ENCODE measurements at places on chromosomes 3 and 15. TPM values are rescaled to one million over a fixed set of nuclear protein-coding genes. Genes with fewer than 3 reads are reported as not detected.

DNA sequence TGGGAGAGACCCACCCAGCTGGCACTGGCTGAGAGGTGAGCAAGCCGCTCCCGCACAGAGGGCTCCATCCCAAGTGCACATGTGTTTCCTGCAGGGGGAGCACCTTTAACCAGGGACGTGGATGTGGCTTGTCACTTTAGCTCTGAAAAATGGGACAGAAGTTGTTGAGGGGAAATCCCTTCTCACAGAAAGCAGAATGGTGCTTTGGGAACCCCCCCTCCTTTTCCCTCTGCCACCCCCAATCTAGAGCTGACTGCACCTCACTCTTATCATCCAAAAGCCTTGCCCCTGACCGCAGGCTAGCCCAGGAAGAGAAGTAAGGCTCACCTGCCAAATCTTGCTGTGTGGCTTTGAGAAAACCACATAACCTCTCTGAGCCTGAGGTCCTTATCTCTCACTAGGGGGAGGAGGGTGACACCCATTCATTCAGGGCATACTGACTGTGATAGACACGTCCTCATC lies 77.9 kb downstream of the RPN1 start:
- H3K36me3 ChIP-seq = no peaks in the 10 kb centered on the region
- peaks cover 16% of the 10 kb centered on the region for H3K4me1 ChIP-seq
- H3K27me3 ChIP-seq = no peaks in the 10 kb centered on the region
- no peak overlapping the region for H3K27ac ChIP-seq
- H3K4me3 ChIP-seq = no peak overlapping the region

- no peaks in the 10 kb centered on the region for H3K4me1 ChIP-seq
- no peak overlapping the region for H3K4me3 ChIP-seq
- no peaks in the 10 kb centered on the region for H3K27me3 ChIP-seq
- no peaks in the 10 kb centered on the region for H3K36me3 ChIP-seq
Measured at GRCh38 chr15:75148280-75148679, 53.4 kb upstream of the C15orf39 start.

The MLH1 gene
- total RNA-seq = 73.2 TPM

GRCh38 chr3:40377822-40378221 lies 9.2 kb upstream of the ENTPD3 start:
- H3K4me3 ChIP-seq = no peak overlapping the region
- H3K4me1 ChIP-seq = no peaks in the 10 kb centered on the region
- no peaks in the 10 kb centered on the region for H3K36me3 ChIP-seq
- no peak overlapping the region for H3K27ac ChIP-seq
- no peaks in the 10 kb centered on the region for H3K27me3 ChIP-seq

The HSPBAP1 gene
- total RNA-seq = 10.6 TPM

GRCh38 chr3:167615030-167615429 lies 38.7 kb downstream of the WDR49 start:
- H3K36me3 ChIP-seq = no peaks in the 10 kb centered on the region
- no peak for DNase-seq
- no peak overlapping the region for H3K4me3 ChIP-seq
- H3K27me3 ChIP-seq = no peaks in the 10 kb centered on the region

The SSUH2 gene
- not detected for total RNA-seq

The PAQR9 gene
- not detected for total RNA-seq

The ACOX2 gene
- total RNA-seq = not detected

DNA sequence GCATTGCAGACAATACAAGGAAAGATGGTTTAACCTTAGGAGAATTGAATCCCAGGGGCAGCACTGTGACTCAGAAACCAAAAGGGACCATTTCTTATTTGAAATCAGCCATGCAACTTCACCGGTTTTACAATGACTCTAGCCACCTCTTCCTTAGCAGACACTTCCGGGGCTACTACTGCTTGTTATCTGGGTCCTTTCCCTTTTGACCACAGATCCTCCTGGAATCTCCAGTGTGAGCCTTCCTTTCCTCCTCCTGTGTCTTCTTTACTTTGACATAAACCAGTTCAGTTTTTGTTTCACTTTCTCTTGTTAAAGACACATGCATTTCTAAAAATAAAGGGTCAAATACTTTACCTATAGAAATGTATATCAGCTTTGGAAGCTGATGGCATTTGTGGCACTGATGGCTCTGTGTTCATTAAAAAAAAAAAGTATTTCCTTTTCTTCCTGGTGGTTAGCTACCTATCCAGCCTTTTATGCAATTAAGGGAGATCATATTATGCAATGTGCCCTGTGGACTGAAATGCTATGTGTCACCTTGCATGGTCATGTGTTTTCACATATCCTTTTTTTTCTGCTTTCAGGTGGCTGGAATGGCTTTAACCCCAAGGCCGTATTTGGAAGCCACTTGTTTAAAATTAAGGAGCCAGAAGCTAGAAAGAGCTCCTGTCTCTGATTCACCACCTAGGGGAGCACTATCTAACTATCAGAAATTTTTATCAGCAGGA lies 296.2 kb downstream of the CHL1 start:
- DNase-seq = no peak
- H3K27me3 ChIP-seq = no peaks in the 10 kb centered on the region

- no peak overlapping the region for H3K4me3 ChIP-seq
- no peak for DNase-seq
- no peaks in the 10 kb centered on the region for H3K36me3 ChIP-seq
- no peaks in the 10 kb centered on the region for H3K4me1 ChIP-seq
Measured at GRCh38 chr3:178244733-178245709, 291.2 kb upstream of the KCNMB2 start.

- H3K4me3 ChIP-seq = no peak overlapping the region
- H3K36me3 ChIP-seq = no peaks in the 10 kb centered on the region
- no peaks in the 10 kb centered on the region for H3K4me1 ChIP-seq
- no peak for DNase-seq
- H3K27ac ChIP-seq = no peak overlapping the region
- H3K27me3 ChIP-seq = peaks cover 2% of the 10 kb centered on the region
Measured at GRCh38 chr3:134276086-134276485, 25.4 kb upstream of the RYK start.

- no peak overlapping the region for H3K4me3 ChIP-seq
- no peak overlapping the region for H3K27ac ChIP-seq
- DNase-seq = no peak
- H3K27me3 ChIP-seq = no peaks in the 10 kb centered on the region
Measured at GRCh38 chr15:89998141-89998661, 2.9 kb upstream of the ZNF710 start.

The GABRA5 gene
- not detected for total RNA-seq

DNA sequence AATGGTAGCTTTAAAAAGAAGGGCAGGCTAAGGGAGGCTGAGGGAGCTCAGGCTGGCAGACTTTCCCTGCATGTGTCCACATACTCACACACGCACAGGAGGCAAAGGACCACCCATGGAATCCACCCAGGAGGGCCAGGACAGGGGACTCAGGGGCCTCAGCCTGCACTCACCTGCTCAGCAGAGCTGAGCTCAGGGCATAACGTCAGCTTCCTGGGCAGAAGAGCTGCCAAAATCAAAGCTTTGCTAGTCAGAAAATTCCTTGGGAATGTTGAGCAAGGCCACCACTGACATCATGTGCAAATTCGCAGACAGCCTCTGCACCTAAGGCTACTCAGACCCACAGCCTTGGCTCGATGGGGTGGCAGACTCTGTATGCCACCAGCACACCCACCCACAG lies 16.4 kb upstream of the ALAS1 start:
- H3K27ac ChIP-seq = no peak overlapping the region
- no peaks in the 10 kb centered on the region for H3K27me3 ChIP-seq
- DNase-seq = no peak
- no peaks in the 10 kb centered on the region for H3K4me1 ChIP-seq
- no peaks in the 10 kb centered on the region for H3K36me3 ChIP-seq

DNA sequence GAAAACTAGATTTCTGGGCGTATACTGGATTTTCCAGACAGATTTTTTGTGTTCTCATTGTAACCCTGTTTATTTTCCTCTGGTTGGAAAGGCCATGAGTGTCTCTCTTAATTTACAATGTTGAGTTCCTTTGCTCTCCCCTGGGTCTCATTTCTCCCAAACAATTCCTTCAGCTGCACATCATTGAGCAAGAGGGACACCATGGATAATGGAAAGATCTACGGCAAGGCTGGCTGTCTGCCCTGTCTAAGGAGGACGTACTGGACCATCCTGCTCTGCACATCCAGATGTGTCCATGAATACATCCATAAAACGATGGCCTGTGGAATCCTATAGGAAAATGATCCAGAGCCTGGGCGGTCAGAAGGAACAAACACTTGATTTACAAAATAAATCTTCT lies 258.1 kb upstream of the MCTP2 start:
- no peak for DNase-seq
- no peaks in the 10 kb centered on the region for H3K27me3 ChIP-seq
- H3K4me1 ChIP-seq = no peaks in the 10 kb centered on the region
- H3K36me3 ChIP-seq = no peaks in the 10 kb centered on the region
- H3K4me3 ChIP-seq = no peak overlapping the region

The SLC2A2 gene
- total RNA-seq = not detected

DNA sequence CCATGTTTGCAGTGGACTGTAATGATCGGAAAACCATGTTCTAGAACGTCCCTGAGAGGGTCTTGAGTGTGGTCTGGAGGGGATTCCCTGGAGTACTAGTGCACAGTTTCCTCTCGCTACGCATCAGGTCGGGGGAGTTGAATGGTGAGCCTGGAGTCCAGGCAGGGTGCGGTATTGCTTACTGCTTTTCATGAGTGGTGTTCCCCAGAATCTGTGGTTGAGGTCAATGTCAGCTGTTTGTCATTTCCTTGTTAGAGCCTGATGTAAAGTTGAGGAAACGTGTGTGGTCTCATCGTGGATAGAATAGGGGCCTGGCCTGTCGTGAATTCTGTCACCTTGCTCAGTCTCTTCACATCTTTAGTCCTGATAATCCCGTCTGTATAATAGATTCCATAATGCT lies 328.2 kb upstream of the LRRFIP2 start:
- H3K27me3 ChIP-seq = no peaks in the 10 kb centered on the region
- no peak for DNase-seq
- H3K4me3 ChIP-seq = no peak overlapping the region
- H3K27ac ChIP-seq = no peak overlapping the region
- H3K36me3 ChIP-seq = no peaks in the 10 kb centered on the region

- H3K4me3 ChIP-seq = no peak overlapping the region
- H3K4me1 ChIP-seq = peaks cover 4% of the 10 kb centered on the region
- H3K36me3 ChIP-seq = no peaks in the 10 kb centered on the region
- no peaks in the 10 kb centered on the region for H3K27me3 ChIP-seq
Measured at GRCh38 chr3:43951813-43952212, 261.1 kb downstream of the ABHD5 start.

GRCh38 chr3:196406811-196407470 lies 25.3 kb downstream of the UBXN7 start:
- no peak overlapping the region for H3K27ac ChIP-seq
- H3K36me3 ChIP-seq = peaks cover 8% of the 10 kb centered on the region
- no peaks in the 10 kb centered on the region for H3K27me3 ChIP-seq
- no peak overlapping the region for H3K4me3 ChIP-seq
- no peak for DNase-seq

The CFAP20DC gene
- 1.8 TPM for total RNA-seq

- H3K36me3 ChIP-seq = no peaks in the 10 kb centered on the region
- peaks cover 17% of the 10 kb centered on the region for H3K4me1 ChIP-seq
- H3K27me3 ChIP-seq = no peaks in the 10 kb centered on the region
- H3K4me3 ChIP-seq = peak overlapping the region; percentile 93
Measured at GRCh38 chr15:79922512-79923078, 25.8 kb upstream of the MTHFS start.

The GRAMD1C gene
- total RNA-seq = 0.47 TPM

The NR1I2 gene
- total RNA-seq = 0.38 TPM

DNA sequence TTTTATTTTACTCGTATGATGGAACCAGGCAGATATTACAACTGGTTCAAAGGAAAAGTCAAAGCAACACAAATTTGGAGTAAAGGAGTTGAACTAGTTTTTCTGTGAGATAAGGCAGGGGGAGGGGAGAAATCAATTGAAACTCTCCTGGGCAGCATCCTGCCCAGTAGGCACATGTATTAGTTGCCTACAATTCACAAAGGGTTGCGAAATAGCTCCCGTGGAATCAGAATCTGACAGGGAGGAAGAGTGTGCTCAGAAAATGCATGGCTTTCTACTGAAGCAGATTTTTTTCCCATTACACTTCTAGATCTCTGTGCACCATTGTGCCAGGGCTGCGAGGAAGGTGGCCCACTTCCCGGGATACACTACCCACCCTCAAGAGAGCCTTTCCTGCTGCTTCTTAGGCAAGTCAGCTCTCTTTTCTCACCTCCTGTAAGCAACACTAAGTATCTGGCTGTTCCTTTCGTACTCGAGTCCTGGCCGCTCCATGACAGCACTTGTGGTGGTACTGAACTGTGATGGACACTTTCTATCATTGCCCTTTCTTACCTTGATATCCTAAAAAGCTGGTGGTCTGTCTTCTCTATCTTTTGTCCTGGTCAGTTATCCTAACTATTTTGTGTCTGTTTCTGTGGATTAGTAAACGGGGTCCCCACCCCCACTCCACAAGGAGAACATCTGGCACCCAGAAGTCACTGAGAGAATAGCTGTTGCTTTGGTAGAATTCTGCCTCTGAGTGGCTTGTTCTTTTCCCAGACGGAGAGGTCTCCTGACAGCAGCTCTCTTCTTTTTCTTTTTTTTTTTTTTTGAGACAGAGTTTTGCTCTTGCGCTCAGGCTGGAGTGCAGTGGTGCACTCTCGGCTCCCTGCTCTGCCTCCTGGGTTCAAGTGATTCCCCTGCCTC lies 74.8 kb downstream of the RPL39L start:
- H3K4me1 ChIP-seq = peaks cover 44% of the 10 kb centered on the region
- peaks cover 32% of the 10 kb centered on the region for H3K36me3 ChIP-seq
- H3K27ac ChIP-seq = no peak overlapping the region
- DNase-seq = no peak
- no peak overlapping the region for H3K4me3 ChIP-seq
- no peaks in the 10 kb centered on the region for H3K27me3 ChIP-seq

DNA sequence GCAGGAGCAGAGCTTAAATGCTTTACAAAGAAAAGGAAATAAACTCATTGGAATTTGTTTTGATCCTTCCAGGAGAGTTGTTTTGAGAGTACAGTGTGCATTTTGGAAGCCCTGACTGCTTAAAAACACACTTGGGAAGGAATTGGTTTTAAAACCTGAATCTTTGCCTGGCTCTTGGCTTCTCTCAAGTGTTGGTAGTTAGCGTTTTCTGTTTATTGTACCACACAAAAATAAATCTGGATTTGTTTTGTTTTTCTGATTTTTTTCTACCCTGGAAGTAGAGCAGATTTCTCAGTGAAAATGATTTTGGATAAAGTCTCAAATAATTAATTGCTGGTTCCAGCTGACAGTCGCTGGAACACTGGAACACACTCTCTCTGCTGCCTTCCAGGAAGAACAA lies 90.6 kb downstream of the CHST2 start:
- no peaks in the 10 kb centered on the region for H3K4me1 ChIP-seq
- DNase-seq = no peak
- no peak overlapping the region for H3K27ac ChIP-seq
- H3K4me3 ChIP-seq = no peak overlapping the region

- peaks cover 25% of the 10 kb centered on the region for H3K4me1 ChIP-seq
- H3K27ac ChIP-seq = no peak overlapping the region
- peak overlapping the region; percentile 25 for H3K4me3 ChIP-seq
- no peaks in the 10 kb centered on the region for H3K27me3 ChIP-seq
Measured at GRCh38 chr3:37955918-37956707, 34.5 kb upstream of the VILL start.

The CP gene
- not detected for total RNA-seq

Measured in CD8-positive, alpha-beta memory T cell (primary cell).